Smooth muscle cell of the coronary artery (primary cell): ENCODE measurements at places on chromosomes 16 and 17. TPM values are rescaled to one million over a fixed set of nuclear protein-coding genes. Genes with fewer than 3 reads are reported as not detected.

Gene TMIGD1
- total RNA-seq, result not detected in 2 replicates

Gene CDC27
- 53.4 and 95.4 TPM in 2 replicates for total RNA-seq

Gene DBNDD1
- total RNA-seq, result 0.12 and 2.6 TPM in 2 replicates

Gene MRM1
- 2.1 and 3.7 TPM in 2 replicates for total RNA-seq

Gene TP53TG3C
- not detected in 2 replicates for total RNA-seq

Gene HOXB9
- not detected in 2 replicates for total RNA-seq

Gene OTOP2
- not detected in 2 replicates for total RNA-seq

Gene CCL4L2
- total RNA-seq, result not detected in 2 replicates

Gene CBX2
- 0.23 and 1.1 TPM in 2 replicates for total RNA-seq

Gene CD300E
- not detected in 2 replicates for total RNA-seq

Gene CAVIN1
- 602 and 708 TPM in 2 replicates for total RNA-seq

Gene CLEC18B
- 0.47 and 4.1 TPM in 2 replicates for total RNA-seq

Gene TMEM106A
- total RNA-seq, result 1.6 and 2.0 TPM in 2 replicates

Gene HS3ST6
- not detected in 2 replicates for total RNA-seq

Gene NLGN2
- 3.7 and 5.0 TPM in 2 replicates for total RNA-seq

Gene GLTPD2
- not detected in 2 replicates for total RNA-seq

Gene SMTNL2
- 0.12 TPM in 1 of 2 replicates, not detected in the other for total RNA-seq

Gene LAT
- 0.23 and 0.47 TPM in 2 replicates for total RNA-seq

Gene TLCD1
- total RNA-seq, result 4.4 and 5.3 TPM in 2 replicates

Gene UTS2R
- total RNA-seq, result not detected in 2 replicates

Gene LGALS9B
- not detected in 2 replicates for total RNA-seq

Gene EVPL
- total RNA-seq, result not detected in 2 replicates

Gene KCNG4
- total RNA-seq, result not detected in 2 replicates

Gene MT1H
- total RNA-seq, result not detected in 2 replicates

Gene CCL5
- total RNA-seq, result 0.08 TPM in 1 of 2 replicates, not detected in the other

Gene CCL8
- total RNA-seq, result 1.2 TPM in 1 of 2 replicates, not detected in the other

Gene EVI2A
- 0.45 and 42.9 TPM in 2 replicates for total RNA-seq

Gene PRM3
- not detected in 2 replicates for total RNA-seq

Gene GRIN2A
- total RNA-seq, result under 0.01 and 0.12 TPM in 2 replicates

Gene ARL16
- 16.7 and 42.8 TPM in 2 replicates for total RNA-seq

Gene NKIRAS2
- total RNA-seq, result 17.3 and 27.1 TPM in 2 replicates

Gene CDH3
- total RNA-seq, result under 0.01 and 0.15 TPM in 2 replicates

Gene TPSG1
- total RNA-seq, result not detected in 2 replicates

Gene KCNJ18
- not detected in 2 replicates for total RNA-seq

Gene CHP2
- not detected in 2 replicates for total RNA-seq

Gene HS3ST3B1
- total RNA-seq, result 0.23 and 5.6 TPM in 2 replicates

Gene ADORA2B
- 16.0 and 108 TPM in 2 replicates for total RNA-seq

Gene CEMP1
- 0.08 and 0.12 TPM in 2 replicates for total RNA-seq

Gene KRT13
- total RNA-seq, result not detected in 2 replicates

Gene MAP2K6
- 0.15 and 6.4 TPM in 2 replicates for total RNA-seq

Gene SEPTIN12
- total RNA-seq, result not detected in 2 replicates

Gene CIBAR2
- 0.15 TPM in 1 of 2 replicates, not detected in the other for total RNA-seq

Gene ZP2
- total RNA-seq, result not detected in 2 replicates

Gene SLC16A13
- total RNA-seq, result 0.12 and 0.23 TPM in 2 replicates

Gene KRT9
- not detected in 2 replicates for total RNA-seq

Gene REXO5
- total RNA-seq, result 2.8 and 3.9 TPM in 2 replicates

Gene CSF3
- total RNA-seq, result 0.08 TPM in 1 of 2 replicates, not detected in the other
